Stimulated activated CD4-positive, alpha-beta T cell treated with anti-CD3 and anti-CD28 coated beads, Interleukin-4, amount 100 ng/mL, for 4 hours (primary cell): ENCODE measurements at places on chromosomes 7 and 10.

DNA sequence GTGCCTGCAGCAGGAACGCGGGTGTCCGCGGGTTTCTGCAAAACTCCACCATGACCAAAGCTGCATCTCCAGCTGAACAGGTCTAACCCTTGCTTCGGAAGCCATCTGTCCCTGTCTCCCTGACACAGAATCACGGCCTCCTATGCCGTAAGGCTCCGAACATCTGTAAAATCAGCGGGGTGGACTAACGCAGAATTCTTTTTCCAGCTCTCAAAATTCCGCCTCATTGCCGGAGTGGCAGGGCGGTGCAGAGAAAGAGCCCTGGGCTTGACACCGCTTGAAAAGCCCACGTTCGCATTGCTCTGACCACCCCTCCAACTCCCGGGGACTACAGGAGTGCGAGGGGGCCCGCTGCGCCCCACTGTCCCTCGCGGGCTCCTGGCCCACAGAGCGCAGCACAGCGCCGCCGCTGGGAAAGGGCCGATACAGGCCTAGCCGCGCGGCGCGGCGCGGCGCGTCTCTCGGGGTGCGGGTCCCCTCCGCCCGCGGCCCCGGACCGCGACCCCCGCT is 409 bp downstream of the DNMBP start:
- DNase-seq, result no peak

DNA sequence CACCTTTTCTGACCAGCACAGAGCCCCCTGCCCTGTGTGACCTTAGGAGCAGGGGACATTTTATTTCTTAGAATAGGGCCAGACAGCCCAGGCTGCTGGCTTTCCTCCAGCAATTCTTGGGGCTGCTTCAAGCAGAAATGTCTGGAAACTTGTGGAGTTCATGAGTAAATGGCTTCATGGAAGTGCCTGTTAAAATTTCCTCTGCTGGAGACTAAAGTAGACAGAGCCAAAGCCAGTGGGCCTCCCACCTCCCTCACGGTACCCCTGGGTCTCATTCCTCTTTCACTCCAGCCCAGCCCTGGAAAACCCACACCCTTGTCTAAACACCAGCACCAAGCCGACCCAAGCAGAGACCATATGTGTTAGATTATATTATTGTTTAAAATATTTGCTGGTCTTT is 505.5 kb upstream of the ZMIZ1 start:
- no peak for DNase-seq

DNA sequence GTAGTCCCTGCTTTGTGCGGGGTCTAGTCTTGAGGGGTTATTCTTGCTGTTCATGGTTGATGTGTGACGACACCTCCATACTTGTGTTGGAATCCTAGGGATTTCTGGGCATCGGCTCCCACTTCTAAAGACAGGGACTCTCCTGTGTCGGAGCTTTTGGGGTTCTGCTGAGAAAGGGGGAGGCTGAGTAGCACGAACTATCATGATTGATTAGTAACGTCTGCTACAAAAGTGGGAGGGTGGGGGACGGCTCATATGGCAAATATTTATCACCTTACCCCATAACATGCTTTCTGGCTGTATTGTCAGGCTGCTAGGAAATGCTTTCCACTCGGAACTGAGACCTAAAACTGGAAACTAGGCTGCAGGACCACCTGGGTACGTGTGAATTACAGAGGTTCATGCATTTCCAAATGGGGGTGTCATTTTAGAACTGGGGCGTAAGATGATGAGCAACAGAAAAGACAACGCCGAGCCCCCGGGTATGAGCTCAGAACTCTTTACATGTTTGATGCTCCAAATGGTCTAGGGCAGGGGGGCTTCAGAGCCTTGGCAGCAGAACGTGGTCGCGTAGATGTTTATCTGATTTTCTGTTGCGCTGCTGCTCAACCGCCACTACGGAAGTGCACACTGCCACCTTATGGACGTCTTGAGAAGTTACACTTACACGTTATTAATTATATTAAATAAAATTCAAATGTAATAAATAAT is 15.1 kb upstream of the NME8 start:
- DNase-seq, result peak; percentile 23

- no peak for DNase-seq
These were observed 16.4 kb upstream of the ELAPOR2 start for GRCh38 chr7:87075671-87076404.

GRCh38 chr7:1385809-1386622 is 73.3 kb downstream of the MICALL2 start:
- no peak for DNase-seq

DNA sequence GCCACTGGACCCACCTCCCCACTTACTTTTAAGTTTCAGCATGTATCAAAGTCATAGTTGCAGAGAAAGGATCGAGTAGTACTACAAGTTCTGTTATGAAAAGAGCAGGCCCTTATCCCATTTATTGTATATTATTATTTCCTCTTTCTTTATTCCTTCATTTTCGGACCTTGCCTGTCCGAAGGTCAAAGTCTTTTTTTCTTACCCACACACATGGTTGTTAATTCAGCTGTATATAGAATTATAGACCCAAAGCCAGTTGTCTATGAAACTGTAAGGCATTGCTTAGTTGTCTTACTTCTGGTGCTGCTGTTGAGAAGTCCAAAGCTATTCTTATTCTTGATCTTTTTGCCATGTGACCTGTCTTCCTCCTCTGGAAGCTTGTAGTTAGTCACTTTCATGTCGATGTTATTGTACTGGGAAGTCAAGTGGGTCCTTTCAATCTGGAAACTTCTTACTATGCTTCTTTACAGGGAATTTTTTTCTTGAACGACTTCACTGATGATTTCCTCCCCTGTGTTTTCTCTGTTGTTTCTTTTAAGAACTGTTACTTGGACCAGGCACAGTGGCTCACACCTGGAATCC is 8.3 kb downstream of the NUDT5 start:
- no peak for DNase-seq

DNA sequence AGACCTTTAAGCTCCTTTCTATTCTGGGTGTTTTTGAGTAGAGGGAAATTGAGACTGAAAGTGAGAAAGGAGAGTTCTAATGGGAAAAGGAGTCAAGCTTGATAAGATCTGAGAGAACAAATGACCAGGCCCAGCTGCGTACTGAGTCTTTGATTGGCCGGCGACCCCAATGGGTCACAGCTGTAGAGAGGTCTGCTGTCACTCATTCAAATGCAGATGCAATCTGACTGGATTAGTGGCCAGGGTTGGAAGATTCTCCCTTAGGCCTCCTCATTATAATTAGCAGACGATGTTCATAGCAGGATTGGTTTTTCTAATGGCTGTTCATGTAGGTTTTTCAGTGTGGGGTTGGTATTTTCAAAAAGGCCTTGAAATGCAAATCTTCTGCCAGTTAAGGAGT is 127.2 kb upstream of the SLC25A13 start:
- no peak for DNase-seq

DNA sequence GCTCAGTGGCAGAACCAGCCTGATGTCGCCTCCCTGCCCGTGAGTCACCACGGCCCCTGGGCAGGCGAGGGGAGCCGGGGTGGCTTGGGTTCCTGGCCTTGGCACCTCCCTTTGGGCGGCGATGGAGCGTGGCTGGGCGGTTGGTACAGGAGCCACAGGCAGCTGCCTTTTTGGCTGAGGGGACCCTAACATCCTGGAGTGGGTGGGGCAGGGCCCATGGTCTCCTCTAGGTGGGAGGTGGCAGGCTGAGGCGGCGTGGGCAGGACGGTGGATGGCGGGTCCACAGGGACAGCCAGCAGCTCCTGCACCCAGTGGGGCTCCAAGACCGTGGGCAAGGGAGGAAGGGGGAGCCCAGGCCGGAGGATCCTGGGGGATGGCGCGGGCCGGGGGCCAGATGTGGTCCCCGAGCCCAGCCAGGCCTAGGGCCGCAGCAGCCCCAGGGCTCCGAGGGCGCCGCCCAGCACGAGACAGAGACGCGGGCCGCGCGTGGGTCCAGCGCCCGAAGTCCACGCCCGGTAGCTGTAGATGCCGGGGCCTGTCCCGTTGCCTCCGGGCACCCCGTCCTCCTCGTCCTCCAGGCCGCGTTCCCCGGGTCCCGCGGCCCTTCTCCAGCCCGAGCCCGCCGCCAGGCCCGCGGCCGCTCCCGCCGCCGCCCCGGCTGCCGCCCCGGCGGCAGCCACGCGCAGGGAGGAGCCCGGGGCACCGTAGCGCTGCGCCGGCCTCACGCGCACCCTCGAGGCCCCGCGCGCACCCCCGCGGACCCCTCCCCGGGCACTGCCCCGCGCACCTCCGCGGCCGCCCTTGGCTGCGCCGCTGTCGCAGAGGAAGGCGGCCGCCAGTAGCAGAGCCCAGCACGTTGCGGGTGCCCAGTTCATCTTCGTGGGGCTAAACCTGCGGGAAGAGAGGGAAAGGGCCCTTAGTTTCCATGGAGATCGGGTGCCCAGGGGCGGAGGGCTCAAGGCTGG is 1.3 kb downstream of the SPRN start:
- DNase-seq, result no peak

- no peak for DNase-seq
These were observed 10.2 kb downstream of the IGFBP3 start for GRCh38 chr7:45910855-45911254.

- no peak for DNase-seq
These were observed 132.2 kb downstream of the BBS9 start for GRCh38 chr7:33261585-33261984.

DNA sequence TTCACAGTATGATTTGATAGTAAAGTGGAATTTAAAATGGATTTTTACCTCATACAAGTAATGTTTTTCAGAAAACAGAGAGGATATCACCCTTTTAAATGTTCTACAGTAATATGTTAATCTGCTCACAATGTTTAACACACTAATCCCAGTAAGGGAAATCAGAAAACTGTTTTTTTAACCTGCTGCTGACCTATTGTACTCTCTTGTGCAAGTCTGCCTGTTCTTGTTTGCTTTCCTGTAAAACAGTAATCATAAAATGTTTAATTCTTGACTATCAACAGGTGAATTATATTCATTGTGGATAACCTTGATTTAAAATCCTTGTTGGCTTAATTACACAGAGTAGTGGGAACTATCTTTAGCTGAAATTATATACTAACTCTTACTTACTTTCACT is 126.4 kb downstream of the GNAT3 start:
- no peak for DNase-seq

DNA sequence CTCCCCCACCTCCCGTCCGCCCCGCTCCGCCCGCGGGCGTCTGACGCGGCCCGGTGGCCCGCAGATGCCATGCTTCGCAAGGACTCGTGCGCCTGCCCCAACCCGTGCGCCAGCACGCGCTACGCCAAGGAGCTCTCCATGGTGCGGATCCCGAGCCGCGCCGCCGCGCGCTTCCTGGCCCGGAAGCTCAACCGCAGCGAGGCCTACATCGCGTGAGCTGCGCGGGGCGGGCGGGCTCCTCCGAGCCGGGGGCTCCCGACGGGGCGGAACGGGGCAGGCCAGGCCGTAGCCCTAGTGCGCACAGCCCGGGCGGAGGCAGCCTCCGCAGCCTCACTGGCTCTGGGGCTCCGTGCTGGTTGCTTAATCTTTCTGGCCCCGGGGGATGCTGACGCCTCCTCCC is 2.8 kb downstream of the ASIC3 start:
- DNase-seq, result peak; percentile 38

DNA sequence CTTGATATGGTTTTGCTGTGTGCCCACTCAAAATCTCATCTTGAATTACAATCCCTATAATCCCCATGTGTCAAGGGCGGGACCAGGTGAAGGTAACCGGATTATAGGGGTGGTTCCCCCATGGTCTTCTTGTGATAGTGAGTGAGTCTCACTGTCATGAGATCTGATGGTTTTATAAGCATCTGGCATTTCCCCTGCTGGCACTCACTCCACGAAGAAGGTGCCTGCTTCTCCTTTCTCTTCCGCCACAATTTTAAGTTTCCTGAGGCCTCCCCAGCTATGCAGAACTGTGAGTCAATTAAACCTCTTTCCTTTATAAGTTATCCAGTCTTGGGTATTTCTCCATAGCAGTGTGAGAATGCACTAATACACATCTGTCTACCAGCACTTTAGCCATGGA is 109.5 kb upstream of the SDK1 start:
- no peak for DNase-seq

GRCh38 chr10:58513188-58514110 is 777 bp downstream of the BICC1 start:
- no peak for DNase-seq

- no peak for DNase-seq
These were observed 161.8 kb upstream of the CACNA2D1 start for GRCh38 chr7:82605247-82605864.

DNA sequence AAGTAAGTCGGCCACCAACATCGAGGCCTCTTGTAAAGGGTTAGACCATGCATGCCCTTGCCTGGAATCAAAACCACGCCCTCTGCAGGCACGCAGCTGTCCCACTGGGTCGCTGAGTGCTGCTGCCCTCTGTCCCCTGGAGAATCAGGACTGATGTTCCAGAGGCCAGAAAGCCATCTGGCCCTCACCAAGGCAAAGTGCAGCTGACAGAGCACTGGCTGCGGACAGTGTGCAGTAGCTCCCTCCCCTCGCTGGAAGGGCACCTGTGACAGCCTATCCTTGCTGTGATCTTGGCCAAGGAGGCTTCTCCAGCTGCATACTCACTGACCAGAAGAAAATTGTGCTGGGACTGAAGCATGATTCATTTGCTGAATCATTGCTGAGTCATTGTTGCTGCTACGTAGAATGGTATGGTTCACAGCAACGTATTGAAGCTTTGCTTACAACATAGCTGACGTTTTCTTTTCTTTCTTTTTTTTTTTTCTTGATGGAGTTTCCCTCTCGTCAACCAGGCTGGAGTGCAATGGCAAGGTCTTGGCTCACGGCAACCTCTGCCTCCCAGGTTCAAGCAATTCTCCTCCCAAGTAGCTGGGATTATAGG is 30.4 kb downstream of the DDC start:
- no peak for DNase-seq

DNA sequence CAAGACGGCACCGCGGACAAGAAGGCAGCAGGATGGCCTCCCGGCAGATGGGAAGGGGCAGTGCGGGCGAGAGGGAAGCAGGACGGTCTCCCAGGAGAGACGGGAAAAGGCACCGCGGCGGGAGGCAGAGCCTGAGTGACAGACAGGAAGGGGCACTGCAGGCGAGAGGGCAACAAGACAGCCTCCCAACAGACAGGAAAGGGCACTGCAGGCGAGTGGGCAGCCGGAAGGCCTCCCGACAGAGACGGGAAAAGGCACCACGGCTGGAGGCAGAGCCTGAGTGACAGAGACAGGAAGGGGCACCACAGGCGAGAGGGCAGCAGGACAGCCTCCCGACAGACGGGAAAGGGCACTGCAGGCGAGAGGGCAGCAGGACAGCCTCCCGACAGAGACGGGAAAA is 32.6 kb downstream of the ESYT2 start:
- no peak for DNase-seq

GRCh38 chr10:70913191-70913892 is 25.0 kb upstream of the PCBD1 start:
- no peak for DNase-seq

- no peak for DNase-seq
These were observed 25.5 kb upstream of the ABLIM1 start for GRCh38 chr10:114683593-114683992.
